ENCODE measurements at places on chromosomes 11 and 22. TPM values are rescaled to one million over a fixed set of nuclear protein-coding genes. Genes with fewer than 3 reads are reported as not detected.

Gene MAPK8IP1
- 11.9 TPM for total RNA-seq

Gene CCDC87
- under 0.01 TPM for total RNA-seq

Gene ELF5
- total RNA-seq: not detected

Gene KCNQ1
- total RNA-seq: not detected

Gene CNIH2
- not detected for total RNA-seq

Gene FOLR3
- not detected for total RNA-seq

Gene HBE1
- total RNA-seq: not detected

Gene ISX
- total RNA-seq: not detected

Gene SAA2
- not detected for total RNA-seq

Data from myometrial cell (primary cell).